ENCODE measurements at places on chromosomes 5 and 9.

- no peak for DNase-seq
Observed at GRCh38 chr5:79396265-79396664, 117.7 kb downstream of the HOMER1 start.

DNA sequence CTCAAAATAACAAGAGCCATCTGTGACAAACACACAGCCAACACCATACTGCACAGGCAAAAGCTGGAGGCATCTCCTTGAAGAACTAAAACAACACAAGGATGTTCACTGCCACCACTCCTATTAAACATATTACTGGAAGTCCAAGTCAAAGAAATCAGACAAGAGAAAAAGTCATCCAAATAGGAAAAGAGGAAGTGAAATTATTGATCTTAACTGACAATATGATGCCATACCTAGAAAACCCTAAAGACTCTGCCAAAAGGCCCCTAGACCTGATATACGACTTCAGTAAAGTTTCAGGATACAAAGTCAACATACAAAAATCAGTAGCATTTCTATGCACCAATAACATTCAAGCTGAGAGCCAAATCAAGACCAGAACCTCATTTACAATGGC is 30.0 kb upstream of the MACIR start:
- no peak for DNase-seq

GRCh38 chr9:113456235-113456634 is 7.3 kb upstream of the RGS3 start:
- DNase-seq = no peak

DNA sequence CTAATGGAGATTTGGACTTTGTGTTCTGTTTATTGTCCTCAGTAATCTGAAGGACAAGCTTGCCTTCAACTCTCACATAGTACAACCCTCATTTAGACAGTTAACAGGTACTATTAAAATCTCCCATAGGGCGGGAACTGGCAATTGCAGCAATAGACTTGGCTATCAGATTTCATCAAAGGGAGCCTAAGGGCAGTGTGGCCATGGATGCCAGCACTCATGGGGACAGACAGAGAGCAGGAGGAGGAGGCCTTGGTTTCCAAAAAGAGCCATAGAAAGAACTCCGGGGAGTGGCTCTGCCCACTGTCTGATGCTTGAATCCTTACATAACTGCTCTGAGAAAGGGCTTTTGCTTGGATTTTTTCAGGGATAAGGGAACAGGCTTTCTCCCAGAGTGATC is 6.8 kb downstream of the SLC36A1 start:
- DNase-seq = no peak

DNA sequence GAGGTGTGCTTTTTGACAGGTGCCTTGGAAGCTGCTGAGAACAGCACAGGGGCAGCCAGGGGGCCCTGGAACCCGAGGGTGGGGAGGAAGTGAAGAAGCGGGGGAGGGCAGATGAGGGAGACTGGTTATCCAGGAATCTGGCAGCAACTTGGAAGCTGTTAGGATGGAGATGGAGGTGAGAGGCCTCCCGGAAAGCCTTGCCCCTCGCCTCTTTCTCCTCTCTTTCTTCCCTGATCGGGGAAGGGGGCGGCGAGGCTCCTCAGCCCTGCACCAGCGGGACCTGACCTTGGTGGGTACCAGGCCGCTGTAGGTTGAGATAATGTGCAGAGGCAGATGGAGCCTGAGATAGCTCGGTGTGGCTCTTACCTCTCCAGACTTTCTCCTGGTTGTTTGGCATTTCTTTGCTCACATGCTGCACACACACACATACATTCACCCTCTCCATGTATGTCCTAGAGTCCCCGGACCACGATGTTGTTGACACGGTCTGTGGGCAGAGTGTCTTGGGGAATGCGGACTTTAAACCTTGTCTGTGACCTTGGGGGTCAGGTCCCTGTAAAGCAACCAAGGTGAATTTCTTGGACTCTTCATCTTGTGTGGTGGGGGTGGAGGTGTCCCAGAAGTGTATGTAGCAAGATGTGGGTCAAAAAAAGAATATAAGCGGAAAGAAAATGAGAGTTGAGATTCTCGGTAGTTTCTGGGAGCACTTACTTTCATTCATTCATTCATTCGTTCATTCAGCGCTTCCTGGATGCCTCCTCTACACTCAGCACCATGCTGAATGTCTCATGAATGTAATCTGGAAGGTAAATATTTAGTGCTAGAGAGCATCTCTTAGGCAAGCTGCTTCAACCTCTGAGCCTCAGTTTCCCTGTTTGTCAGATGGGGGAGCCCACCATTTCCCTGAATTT is 1.6 kb downstream of the WWC1 start:
- no peak for DNase-seq

GRCh38 chr9:124477648-124478285 is 27.5 kb downstream of the ADGRD2 start:
- no peak for DNase-seq

GRCh38 chr5:763998-764781 is 20.3 kb downstream of the ZDHHC11B start:
- DNase-seq = no peak

- DNase-seq = no peak
Observed at GRCh38 chr9:35910613-35911359, 1.5 kb downstream of the SPAAR start.

GRCh38 chr9:105483618-105484017 is 35.8 kb downstream of the FSD1L start:
- DNase-seq = no peak

DNA sequence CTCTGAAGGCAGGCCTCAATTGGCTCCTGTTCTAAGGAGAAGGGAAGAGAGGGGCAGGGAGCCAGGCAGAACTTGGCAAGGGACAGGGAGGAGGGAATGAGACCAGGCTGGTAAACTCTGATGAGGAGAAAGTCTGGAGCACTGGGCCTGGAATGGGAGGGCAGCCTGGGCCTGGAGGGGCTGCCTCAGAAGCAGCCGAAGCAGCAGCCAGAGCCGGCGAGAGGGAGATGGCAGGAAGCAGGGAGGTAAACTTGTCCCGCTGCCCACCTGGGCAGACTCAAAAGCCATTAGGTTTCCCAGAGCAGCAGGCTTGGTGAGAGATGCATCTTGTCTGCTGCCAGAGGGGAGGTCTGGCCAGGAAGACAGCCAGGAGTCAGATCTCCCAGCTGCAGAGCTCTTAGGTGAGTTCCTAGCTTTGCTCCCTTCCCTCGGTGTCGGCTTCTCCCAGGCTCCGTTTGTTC is 37.0 kb upstream of the CRB2 start:
- no peak for DNase-seq

DNA sequence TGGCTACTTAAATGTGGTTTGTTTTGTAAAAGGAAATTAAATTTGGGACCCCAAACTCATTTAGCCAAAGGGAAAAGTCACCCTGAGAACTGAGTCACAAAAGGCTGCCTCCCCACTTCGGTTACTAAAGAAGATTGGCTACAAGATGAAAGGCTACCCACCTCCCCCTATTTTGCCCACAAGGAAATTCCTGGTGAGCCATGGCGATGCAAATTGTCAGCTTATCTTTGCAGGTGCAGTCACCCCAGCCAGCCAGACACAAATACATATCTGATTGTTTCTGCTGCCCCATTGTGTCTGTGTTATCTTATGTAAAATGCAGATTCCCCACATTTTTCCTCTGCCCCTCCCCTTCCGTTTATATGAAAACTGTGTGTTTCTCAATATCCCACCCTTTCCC is 8.9 kb downstream of the PAEP start:
- DNase-seq = no peak

- no peak for DNase-seq
Observed at GRCh38 chr9:107024193-107024592, 161.2 kb downstream of the ZNF462 start.

DNA sequence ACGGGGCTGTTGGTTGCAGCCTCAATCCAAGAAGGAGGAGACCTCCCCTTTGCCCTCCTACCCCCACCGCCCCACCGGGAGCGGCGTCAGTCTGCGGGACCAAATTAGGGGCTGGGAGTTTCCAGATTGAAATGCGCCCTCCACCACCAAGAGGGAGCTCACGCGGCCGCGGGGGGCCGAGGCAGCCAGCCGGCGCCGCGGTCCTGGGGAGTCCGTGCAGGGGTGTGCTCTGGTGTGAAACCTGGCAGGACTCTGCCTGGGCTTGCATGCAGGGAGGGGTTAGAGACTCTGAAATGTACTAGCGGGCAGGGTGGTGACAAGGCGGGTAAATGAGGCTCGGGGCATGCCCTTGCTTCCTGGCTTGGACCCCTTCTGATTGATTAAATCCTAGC is 989 bp upstream of the FBN2 start:
- DNase-seq = no peak

- no peak for DNase-seq
Observed at GRCh38 chr9:6415266-6415665, 2.3 kb downstream of the UHRF2 start.

GRCh38 chr5:84343171-84343570 is 41.5 kb downstream of the EDIL3 start:
- DNase-seq = no peak

DNA sequence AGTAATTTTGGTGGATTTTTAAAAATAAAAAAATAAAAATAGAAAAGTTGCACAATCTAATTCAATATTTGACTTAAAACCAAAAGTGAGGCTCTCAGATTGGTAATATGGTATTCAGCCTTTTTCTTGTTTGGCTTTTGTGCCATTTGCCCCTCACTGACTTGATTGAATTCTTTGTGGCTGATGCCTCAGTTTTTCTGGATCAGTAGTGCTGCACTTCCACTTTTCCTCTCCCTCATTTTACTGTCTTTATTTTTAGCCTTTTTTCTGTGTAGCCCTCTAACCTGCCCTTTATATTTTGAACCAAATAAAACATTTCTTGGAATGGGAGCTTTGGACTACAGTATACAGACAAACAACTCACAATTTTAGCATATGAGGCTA is 3.8 kb upstream of the MSMP start:
- DNase-seq = no peak

DNA sequence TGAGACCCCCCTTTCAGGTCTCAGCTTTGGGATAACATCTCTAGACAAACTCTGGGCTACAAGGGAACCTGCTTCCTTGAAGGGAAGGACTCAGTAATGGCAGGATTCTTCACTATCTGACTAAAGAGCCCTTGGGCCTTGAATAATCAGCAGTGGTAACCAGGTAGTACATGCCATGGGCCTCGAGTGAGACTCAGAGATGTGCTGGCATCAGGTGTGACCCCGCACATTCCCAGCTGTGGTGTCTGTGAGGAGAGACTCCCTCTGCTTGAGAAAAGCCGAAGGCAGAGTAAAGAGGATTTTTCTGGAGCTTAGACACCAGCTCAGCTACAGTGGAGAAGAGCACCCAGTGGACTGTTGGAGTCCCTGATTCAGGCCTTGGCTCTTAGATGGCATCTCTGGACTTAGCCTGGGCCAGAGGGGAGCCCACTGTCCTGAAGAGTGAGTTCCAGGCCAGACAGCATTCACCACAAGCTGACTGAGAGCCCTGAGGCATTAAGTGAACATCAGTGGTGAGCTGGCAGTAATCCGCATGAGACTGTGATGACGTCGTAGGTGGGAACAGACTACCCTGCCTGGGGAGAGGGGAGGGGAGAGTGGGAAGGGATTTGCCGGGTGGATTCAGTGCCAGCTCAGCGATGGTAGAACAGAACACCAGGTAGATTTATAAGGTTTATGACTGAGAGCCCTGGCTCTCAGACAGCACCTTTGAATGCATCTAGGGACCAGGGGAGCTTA is 5.3 kb upstream of the ZNF782 start:
- no peak for DNase-seq

GRCh38 chr5:103648086-103648485 is 85.5 kb upstream of the NUDT12 start:
- DNase-seq = no peak

DNA sequence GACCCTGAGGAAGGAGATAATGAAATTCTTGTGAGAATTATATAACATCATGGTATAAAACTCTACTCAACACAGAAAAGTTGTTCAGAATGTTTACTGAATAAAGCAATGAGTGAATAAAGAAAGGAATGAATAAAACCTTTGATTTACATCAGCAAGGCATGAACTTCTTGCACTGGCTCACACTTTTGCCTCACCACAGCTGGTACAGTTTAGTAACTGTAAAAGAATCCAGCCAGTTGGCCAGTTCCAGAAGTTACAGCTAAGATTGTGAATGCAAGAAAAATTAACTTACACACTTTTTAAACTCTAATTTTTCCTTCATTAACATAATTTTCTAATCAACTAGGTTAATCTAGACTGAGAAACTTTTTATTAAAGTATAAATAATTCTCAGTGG is 490.9 kb downstream of the NFIB start:
- no peak for DNase-seq

DNA sequence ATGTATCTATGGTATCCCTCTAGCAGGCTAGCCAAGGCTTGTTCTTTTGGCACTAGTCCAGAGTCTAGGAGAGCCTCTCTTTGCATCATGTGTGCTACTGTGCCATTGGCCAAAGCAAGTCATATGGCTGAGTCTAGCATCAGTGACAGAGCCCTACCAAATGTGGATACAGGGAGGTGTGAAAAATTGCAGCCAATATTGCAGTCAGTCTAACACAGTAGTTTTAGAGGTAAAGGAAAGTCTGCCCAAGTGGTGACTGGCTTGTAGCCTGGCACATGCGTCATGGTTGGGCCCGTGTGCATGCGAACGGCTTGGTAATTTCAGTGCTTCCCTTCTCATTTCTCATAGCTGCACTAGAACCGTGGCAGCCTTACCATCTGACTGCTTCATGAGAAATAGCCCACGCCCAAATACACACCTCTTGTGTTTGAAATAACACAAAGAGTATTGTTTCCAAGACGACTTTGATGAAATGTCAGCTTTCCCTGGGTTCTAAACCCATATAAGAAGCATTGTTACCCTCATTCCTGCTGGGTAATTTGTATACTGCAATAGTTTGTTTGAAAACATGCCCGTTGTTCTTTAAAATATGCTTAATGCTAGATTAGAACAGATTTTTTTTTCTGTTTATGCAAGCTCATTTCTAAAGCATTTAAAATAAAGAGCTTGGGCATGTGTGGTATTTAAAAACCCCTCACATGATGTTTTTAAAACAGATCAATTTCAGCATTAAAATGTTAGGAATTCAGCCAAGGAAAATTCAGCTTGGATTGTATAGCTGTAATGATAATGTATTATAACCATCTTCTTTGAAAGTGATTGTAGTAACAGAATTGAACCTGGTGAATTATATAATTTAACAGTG is 113.2 kb downstream of the TLE4 start:
- DNase-seq = no peak

- no peak for DNase-seq
Observed at GRCh38 chr5:114238771-114239313, 123.0 kb upstream of the KCNN2 start.

- no peak for DNase-seq
Observed at GRCh38 chr9:133879615-133880014, 112.5 kb downstream of the VAV2 start.

- no peak for DNase-seq
Observed at GRCh38 chr5:132353486-132353995, 16.0 kb upstream of the SLC22A5 start.

GRCh38 chr5:57316798-57317327 is 143.0 kb downstream of the GPBP1 start:
- DNase-seq = no peak

- DNase-seq = no peak
Observed at GRCh38 chr5:150044329-150044681, 42.0 kb downstream of the CSF1R start.

GRCh38 chr5:74476046-74476818 is 164.3 kb downstream of the ENC1 start:
- no peak for DNase-seq
